ENCODE measurements at places on chromosomes 2 and 18.

DNA sequence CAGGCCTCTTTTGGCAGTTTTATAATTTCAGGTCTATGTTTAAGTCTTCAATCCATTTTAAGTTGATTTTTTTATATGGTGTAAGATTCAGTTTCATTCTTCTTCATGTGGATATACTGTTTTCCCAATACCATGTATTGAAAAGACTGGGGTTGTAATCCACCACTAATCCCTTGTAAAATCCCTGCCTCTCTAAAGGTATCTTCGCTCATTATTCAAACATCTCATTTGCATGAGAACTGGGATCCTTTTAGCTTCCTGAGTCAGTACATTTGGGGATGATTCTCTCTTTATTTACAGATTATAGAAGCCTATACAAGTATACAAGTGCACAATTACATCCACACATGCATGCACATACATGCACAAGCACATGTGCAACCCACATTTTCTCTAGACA lies 25.3 kb downstream of the DHRS9 start:
- DNase-seq = no peak

GRCh38 chr2:72951303-72952095 lies 34.2 kb downstream of the EMX1 start:
- no peak for DNase-seq

GRCh38 chr2:98804736-98805135 lies 73.8 kb upstream of the MGAT4A start:
- no peak for DNase-seq

GRCh38 chr2:193377789-193378188 lies 1183.1 kb upstream of the TMEFF2 start:
- no peak for DNase-seq

- DNase-seq = no peak
Measured at GRCh38 chr2:11079136-11079824, 76.0 kb upstream of the SLC66A3 start.

DNA sequence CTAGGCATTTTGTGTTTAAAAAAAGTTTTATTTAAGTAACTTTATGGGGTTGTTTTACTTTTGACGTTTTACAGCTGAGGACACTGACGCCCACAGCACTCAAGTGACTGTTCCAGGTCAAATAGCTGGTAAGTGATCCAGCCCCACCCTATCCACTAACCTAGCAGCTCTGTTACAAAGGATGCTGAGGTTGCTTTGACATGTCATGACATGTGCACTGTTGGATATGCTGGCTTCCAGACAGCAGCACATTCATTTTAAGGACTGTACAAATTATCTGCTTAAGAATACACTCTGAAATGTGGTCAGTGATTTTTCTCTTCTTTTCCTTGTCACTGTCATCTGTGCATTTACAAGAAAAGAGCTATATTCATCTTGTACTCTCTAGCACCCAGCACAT lies 417.5 kb downstream of the ZEB2 start:
- no peak for DNase-seq

GRCh38 chr2:241029599-241030332 lies 31.3 kb downstream of the SNED1 start:
- no peak for DNase-seq
